Epithelial cell of esophagus (primary cell): ENCODE measurements at places on chromosomes 11 and 22.

GRCh38 chr11:128568166-128568778 lies 19.1 kb downstream of the ETS1 start:
- DNase-seq = peak; percentile 42

- no peak for DNase-seq
These were observed 37.0 kb upstream of the HMOX1 start for GRCh38 chr22:35343664-35344550.

- no peak for DNase-seq
These were observed 505.6 kb upstream of the API5 start for GRCh38 chr11:42806191-42806590.

DNA sequence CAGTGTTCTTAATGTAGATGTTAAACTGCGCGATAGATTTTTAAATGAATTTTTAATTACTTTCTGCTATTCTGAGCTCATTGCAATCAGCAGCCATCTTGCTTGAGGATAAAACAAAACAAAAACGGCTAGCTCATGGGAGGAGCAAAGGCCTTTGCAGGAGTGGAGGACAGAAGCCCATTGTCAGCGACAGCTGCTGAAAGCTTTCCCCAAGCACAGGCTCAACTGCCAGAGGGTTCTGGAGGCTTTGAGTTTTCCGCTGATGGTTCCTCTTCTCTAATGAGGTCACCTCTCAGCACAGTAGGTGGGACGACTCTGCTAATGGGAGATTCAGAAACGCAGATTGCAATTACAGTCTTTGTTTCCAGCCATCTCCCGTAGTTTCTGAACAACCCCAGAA lies 167.1 kb upstream of the TTC12 start:
- DNase-seq = no peak

DNA sequence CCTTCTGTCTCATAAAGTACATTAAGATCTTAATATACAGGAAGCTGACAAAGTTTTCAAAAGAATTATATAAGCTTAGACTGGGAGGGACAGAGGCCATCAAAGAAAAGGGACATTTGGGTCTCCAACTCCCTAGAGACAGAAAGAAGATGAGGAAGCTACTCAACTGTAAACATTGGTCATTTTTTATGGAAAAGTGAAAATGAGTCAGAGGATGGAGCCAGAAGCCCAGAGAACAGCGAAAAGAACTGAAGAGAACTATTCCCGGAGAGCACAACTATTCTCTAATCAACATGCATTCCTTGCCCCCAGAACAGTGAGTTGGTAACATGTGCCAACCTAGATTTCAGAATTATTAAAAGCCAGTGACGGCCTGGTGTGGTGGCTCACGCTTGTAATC lies 779.3 kb downstream of the DLG2 start:
- DNase-seq = no peak

- DNase-seq = no peak
These were observed 15.4 kb downstream of the GGA1 start for GRCh38 chr22:37624017-37624365.

DNA sequence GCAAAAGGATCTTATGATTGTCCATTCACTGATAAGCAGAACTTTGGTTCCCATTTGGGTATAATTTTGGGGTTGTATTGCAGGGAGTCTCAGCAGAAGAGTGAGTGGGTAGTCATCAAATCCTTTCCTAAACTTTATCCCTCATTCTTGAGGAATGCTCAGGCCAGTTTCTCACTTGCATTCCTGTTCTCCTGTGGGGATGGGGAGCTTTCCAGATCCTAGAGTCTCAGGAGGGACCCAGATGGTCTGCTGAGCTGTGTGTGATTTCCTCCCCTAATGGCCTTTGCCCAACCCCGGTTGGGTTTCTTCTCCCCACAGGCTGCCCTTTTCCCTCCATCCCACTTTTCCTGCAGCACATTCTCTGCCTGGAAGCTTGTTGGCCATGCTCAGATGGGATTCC lies 79.9 kb downstream of the MIAT start:
- no peak for DNase-seq

- DNase-seq = no peak
These were observed 454.7 kb upstream of the DDI1 start for GRCh38 chr11:103581760-103582159.

DNA sequence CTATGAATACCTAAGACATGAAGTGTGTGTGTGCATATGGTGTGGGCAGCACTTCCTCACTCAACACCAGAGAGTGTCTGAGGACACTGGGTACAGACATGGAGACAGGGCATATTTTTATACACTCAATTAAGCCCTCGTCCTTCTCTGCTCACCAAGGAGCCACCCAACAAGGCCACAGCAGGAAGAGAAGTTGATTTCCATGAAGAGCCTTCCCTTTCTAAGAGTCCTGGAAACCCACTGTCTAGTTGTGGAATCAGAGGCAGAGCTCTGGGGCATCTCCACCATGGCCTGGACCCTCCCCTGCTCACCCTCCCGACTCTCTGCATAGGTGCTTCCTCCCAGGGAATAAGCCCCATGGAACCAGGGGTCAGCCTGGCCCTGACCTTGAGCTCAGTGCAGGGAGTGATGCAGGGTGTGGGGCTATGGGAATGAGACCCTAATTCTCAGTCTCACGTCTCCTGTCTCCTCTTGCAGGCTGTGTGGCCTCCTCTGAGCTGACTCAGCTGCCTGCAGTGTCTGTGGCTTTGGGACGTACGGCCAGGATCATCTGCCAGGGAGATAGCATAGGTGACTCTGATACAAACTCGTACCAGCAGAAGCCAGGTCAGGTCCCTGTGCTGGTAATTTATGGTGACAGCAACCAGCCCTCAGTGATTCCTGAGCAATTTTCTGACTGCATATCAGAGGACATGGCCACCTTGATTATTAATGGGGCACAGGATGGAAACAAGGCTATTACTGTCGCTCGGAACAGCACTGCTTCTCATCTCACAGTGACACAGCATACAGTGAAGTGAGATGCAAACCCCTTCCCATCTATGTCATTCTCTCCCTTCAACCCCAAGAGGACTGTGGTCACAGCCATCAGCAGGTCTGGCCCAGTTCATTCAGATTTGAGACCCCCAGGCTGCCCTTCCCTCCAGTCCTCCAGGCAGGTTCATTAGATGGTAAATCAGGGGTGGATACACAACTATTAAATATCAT lies 14.6 kb upstream of the IGLL5 start:
- no peak for DNase-seq

GRCh38 chr22:49659924-49660315 lies 167.8 kb downstream of the BRD1 start:
- DNase-seq = no peak

DNA sequence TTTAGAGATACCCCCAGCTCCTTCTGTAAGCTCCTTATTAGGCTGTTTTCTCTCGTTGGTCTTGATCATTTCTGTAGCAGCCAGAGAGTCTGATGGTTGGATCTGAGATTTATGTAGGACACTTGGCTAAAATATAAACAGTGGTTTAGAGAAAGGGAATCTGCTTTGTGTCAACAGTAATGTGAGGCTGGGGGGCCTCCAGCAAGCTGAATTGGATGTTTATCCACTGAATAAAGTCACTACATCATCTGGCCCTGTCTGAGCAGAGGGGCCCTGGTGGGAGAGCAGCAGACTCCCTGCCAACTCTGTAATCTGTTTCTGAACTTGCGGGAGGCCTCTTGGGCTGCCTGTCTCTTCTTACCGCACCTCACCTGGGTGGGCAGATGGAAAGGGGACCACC lies 328.5 kb upstream of the PLET1 start:
- no peak for DNase-seq

DNA sequence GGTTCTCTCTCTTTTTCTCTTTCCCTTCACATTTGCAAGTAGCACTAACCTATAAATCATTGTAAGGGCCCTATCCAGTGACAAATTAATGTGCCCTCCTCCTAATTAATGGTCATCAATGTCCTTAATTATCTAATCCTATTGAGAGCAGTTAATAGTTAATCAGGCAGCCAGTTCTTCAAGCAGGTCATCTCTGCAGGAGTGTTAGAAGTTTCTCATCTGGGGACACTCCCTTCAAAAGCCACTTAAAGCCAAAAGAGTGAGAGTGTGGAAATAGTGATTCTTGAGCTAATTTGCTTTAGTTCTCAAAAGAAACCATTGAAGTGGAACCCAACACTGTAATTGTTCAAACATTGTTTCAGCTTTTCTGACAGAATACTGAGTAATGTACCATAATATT lies 141.6 kb downstream of the ELP4 start:
- DNase-seq = no peak

GRCh38 chr11:68667511-68668500 lies 16.5 kb upstream of the GAL start:
- DNase-seq = no peak

GRCh38 chr22:38316364-38317121 lies 690 bp downstream of the CSNK1E start:
- peak; percentile 44 for DNase-seq

- no peak for DNase-seq
These were observed 47.9 kb downstream of the ASCL2 start for GRCh38 chr11:2222451-2222850.

DNA sequence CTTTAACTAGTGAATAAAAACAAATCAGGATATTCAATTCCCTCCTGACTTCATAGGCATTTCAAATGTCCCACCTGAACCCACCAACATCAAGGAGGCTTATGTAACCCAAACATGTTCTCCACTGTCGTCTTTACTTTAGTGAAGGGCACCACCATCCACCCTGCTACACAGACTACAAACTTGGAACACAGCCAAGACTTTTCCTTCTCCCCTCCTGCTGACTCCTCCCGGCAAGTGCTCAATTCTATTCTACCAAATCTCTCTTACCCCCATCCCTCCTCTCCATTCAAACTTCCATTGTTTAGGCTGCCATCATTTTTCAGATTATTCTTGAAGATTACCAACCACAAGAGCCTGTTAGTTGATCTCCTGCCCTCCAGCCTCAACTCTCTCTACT lies 24.3 kb downstream of the SAAL1 start:
- DNase-seq = no peak

GRCh38 chr11:71176812-71177211 lies 75.6 kb downstream of the SHANK2 start:
- DNase-seq = no peak

GRCh38 chr11:44542372-44542771 lies 23.1 kb upstream of the CD82 start:
- DNase-seq = no peak

DNA sequence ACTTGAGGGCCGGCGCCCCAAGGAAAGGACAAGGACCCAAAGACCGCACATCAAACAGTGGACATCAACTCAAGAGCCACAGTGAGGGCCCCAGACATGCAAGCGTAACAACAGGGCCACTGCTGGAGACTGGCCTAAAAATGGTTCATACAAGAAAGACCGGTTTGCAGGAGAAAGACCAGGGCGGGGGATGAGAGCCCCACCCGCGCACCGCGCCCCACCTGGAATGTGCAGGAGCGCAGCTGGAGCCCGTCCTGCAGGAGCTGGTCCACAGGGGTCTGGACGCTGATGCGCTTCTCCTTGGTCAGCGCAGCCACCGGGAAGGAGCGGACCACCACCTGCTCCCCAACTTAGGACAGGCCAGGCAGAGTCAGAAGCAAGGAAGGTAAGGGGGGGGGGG lies 13.9 kb downstream of the SBF1 start:
- DNase-seq = peak; percentile 84

DNA sequence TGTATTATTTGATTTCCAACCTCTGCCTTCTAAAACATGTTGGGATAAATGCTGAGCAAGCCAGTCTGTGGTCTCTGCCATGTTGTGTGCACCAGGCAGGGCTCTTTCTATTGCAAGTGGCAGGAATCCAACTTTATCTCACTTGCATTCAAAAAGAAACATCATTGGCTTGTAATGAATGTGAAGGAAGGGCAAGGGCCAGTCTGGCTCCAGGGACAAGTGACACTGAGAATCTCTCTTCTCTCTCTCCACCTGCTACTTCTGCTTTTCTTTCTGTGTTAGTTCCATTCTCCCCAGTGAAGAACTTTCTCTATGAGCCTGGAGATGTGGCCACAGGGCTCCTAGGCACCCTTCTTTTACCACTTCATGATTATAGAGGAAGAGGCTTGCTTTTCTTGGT lies 329.9 kb upstream of the NCAM1 start:
- DNase-seq = no peak

DNA sequence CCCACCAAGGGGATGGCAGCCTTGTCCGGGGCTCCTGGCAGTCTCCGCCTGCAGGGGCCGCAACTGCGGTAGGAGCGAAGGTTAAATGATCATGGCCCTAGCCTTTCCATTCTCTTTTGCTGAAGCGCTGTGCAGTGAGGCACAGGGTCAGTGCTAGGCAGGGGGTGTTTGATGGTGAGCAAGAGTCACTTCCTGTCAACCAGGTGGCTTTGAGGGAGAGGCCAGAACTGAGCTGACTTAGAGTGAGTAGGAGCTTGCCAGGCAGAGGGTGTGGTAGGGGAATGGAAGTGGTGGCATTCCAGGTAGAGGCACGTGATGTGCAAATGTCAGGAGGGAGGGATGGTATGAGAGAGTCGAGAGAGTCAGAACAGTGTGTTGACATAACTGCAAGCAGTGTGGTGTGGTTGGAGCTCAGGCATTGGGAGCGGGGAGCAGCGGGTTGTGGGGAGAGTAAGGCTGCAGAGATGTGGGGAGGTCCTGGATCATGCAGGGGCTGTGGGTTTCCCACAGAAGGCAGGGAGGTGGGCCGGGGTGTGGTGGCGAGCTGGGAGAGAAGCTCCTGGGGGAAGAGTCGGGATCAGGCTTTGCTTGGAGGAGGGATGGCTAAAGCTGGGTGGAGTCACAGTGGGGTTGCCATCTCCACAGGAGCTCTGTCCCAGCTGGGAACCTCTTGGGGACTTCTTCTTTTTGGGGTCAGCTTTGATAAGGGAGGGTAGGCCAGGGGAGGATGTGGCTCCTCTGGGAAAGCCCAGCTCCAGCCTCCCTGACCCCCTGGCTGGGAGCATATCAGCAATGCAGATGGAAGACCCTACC lies 33.3 kb downstream of the AMPD3 start:
- DNase-seq = peak; percentile 98

DNA sequence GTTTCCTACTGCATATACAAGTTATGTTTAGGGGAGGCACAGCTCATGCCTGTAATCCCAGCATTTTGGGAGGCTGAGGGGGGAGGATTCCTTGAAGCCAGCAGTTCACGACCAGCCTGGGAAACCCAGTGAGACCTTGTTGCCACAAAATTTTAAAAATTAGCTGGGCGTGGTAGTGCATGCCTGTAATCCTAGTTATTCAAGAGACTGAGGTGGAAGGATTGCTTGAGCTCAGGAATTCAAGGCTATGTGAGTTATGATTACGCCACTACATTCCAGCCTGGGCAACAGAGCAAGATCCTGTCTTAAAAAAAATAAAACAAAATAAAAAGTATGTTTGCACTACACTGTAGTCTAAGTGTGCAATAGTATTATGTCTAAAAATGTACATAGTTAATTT lies 108.8 kb upstream of the TEAD1 start:
- no peak for DNase-seq

GRCh38 chr22:33192156-33192555 lies 134.0 kb upstream of the SYN3 start:
- DNase-seq = no peak

- no peak for DNase-seq
These were observed 22.2 kb upstream of the ELFN2 start for GRCh38 chr22:37449331-37450001.

DNA sequence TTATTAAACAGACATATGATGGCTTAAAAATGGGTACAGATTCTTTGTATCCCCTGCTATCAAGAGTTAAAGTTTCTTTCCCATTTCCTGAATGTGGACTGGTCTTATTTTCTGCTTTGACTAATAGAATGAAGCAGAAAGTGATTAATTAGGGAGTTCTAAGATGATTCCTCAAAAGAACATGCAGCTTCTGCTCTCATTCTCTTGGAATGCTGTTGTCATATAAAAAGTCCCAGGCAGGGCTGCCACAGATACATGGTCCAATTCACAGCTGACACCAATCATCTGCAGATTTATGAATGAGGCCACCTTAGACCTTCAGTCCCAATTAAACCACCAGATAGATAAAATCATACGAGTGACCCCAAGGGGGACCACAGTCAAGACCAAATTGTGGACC lies 844.5 kb upstream of the RAG2 start:
- DNase-seq = no peak

- DNase-seq = peak; percentile 58
These were observed 31.6 kb upstream of the ARHGAP32 start for GRCh38 chr11:129223701-129224149.
